ENCODE measurements at places on chromosomes 1 and 21.

DNA sequence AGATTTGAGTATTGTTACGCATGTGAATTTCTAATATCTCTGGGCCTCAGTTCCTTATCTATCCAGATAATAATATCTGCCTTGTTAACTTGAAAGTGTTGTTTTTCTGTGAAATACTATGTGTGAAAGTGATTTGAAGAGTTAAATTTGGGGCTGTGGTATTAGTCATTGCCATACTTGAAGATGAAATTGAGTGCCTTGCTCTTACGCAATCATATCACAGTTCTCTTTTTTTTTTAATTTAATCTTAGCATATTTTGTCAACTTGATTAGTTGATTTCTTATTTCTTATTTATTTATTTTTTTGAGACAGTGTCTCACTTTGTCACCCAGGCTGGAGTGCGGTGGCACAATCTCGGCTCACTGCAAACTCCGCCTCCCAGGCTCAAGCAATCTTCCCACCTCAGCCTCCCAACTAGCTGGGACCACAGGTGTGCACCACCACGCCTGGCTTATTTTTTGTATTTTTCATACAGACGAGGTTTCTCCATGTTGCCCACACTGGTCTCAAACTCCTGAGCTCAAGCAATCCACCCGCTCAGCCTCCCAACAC lies 31.0 kb downstream of the AGO4 start:
- DNase-seq, result no peak

DNA sequence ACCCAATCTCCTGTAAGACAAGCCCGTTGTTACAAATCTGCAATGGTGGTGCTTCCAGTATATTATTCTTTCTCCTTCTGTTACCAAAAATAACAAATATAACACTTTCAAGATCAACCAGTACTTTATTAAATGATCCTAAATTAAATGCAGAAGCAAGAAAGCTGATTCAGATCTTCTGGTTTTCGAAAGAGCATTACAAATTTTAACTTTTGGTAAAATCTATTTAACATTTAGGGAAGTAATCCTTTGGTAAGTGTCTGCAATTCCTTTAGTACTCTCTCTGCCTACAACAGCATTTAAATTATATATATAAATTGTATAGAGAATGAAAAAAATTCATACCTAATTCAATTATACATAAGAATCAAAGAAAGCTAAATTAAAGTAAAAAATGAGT lies 198.6 kb upstream of the HMCN1 start:
- no peak for DNase-seq

DNA sequence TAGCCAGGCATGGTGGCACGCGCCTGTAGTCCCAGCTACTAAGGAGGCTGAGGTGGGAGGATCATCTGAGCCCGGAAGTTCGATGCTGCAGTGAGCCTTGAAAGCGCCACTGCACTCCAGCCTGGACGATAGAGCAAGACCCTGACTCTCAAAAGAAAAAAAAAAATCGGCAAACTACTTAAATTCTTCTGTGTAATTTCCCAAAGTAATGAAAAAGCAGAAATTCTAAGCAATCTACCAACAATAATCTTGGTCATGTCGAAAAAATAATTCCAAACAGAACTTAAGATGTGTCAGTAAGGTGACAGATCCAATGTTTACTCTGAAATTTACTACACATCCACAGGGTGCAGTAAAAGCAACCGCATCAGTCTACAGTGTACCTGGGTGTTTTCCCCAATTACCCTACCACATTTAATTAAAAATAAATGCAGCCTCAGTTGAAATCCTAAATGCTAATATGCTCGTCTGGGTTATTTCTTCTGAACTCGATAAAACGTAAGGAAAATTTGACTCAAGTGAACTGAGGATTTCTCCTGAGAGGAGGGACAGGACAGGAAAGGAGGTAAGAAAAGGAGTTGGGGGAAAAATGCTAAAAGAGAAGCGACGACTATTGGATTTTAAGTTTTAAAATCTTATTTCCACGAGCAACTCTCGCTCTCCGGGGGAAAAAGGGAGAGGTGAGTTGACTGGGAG lies 801 bp downstream of the EPRS1 start:
- DNase-seq, result no peak

- no peak for DNase-seq
Measured at GRCh38 chr1:167499106-167499505, 19.2 kb downstream of the CD247 start.

DNA sequence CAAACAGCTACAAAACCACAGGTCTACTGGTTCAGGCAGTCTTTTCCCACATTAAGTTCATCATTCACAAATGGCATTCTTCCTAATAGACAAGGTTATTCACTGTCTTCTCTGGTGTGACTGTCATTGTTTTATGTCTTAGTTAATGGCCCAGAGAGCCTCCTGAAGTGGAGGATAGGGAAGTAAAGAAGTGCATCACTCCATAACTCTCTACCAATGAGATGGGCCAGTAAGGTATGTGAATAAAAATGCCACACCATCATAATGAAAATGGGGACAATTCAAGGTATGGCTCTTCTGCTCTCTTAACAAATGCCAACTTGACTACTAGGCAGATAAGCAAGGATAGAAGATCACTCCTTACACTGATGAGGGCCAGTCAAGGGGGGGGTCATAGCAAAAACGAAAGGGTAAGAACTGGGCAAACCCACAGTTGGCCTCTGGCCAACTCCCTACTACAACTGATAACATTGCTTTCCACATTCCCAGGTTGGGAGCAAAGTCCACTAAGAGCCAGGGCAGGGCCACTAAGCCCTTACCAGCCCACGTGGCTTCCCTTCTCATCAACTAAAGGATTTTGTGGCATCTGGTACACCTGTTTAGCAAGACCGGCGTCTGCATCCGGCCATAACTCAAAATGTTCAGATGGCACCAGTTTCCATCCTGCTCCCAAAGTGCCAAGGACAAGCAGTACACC lies 10.0 kb downstream of the PABPC4 start:
- DNase-seq, result no peak

GRCh38 chr1:118773656-118774055 lies 214.5 kb downstream of the TBX15 start:
- DNase-seq, result no peak

DNA sequence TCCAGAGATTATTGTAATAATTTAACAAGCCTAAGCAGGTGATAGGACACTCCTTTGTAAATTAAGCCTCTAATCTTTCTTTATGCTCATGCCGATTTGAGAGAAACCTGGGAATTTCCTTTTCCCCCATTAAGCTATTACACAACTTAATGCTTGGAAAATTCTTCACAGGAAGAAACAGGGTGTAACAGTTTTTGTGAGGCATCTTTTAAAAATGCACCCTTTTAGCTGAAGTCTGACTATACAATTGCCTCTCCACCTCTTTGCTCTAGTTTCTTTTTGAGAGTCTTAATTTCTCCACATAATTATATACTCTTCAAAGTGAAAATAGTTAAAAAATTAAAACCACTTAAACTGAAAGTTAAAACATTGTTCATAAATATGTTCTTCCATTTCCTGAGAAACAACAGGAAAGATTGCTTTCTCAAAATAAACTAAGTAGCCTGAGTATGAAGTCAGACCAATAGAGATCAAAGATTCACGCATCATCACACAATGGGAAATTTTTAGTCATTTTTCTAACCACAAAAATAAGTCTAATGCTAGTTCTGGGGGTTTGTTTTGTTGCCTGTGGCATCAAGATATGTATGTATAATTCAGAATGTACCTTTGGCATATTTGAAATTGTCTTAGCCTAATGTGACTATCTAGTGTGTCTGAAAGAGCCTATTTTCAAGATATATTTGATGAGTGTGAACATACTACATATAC lies 34.7 kb downstream of the LRRC8D start:
- DNase-seq, result no peak

GRCh38 chr1:184854496-184855140 lies 100.0 kb upstream of the EDEM3 start:
- DNase-seq, result no peak

DNA sequence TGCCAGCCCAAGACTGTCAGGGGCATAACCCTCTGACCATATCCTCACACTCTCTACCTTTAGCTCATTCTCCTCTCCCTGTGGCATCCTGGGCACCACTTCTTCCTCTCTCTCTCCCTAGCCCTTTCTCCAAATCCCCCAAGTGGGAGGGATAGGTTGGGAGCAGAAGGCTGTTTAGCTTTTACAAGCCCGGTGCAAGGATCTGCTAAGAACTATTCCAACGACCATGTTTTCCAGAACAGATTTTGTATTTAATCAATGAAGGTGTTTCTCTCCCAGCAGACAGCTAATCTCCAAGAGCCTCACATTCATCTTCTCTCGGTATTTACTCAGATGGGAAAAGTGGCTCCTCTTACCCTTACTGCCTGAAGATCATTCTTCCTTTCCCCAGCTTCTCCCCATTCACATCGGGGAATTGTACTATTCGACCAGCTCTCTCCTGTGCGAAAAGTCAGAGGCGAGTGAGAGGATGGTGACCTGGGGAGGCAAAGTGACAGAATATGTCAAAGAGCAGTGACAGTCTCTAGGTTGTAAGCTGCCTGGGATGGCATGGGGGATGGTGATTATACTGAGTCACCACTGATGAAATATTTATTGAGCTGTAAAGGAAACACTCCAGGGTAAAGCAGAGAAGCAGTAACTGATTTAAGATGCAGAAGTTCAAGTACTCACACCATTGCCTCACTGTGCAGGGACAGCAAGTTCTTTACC lies 47.0 kb upstream of the RBM15 start:
- DNase-seq, result no peak

GRCh38 chr21:45980271-45980670 lies 1.3 kb upstream of the COL6A1 start:
- no peak for DNase-seq

DNA sequence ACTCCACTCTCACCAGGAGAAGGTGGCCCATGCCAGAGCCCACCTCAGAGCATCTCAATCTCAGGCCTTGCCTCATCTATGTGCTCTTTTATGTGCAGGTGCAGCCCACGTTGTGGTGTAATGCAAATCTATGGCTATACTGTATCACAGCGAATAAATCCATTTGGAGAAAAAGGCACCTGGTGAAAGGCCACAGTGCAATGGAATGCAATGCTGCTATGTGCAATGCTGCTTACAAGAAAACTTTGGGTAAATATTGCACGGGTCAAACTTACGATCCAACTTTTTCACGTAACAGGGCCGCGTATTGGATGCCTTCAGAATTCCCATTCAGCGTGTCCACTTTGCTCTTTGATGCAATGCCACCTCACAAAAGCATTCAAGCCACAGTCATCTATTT lies 13.5 kb downstream of the ZBTB18 start:
- no peak for DNase-seq

DNA sequence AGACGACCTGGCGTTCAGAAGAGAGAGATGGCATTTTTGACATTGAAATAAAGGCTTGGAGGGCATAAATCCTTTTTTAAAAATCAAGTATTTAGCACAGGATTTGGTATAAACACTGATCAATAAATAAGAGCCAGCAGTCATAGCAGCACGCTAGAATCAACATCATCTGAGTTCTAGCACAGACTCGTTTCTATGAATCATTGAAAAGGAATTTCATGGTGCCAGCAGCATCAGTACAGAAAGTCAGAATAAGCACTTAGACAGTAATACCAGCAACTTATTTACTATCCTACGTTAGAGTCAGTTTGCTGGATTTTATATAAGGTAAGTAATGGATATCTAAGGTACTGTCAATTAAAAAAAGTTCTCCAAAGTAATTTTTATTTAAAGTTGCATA lies 119.3 kb downstream of the HLCS start:
- DNase-seq, result no peak

- DNase-seq, result peak; percentile 20
Measured at GRCh38 chr1:26225033-26225831, 8.8 kb upstream of the CEP85 start.

GRCh38 chr1:53517821-53518352 lies 58.7 kb downstream of the DMRTB1 start:
- DNase-seq, result no peak

DNA sequence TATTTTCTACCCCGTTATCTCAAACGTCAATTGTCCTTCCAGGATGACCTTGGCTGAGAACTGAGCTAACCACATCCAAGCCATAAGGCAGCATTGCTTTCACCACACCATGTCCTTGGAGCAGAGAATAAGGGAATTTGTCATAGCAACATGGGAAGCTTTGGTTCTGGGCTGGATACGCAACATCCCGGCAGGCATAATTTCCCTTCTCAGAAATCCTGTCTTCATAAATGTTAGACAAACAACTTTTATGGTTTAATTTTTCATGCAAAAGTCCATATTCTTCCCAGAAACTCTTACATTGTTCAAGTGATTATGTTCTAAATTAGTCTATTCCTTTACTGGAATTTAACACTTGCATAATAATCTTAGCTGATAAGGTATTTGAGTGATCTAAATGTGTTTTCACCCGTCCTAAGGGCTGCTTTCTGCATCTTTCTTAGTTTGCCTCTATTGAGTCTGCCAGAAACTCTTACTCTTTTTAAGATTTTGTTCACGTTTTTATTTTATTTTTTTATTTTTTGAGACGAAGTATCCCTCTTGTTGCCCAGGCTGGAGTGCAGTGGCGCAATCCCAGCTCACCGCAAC lies 51.8 kb downstream of the KCNJ15 start:
- DNase-seq, result no peak

- DNase-seq, result no peak
Measured at GRCh38 chr1:48627486-48627885, 149.2 kb downstream of the BEND5 start.

DNA sequence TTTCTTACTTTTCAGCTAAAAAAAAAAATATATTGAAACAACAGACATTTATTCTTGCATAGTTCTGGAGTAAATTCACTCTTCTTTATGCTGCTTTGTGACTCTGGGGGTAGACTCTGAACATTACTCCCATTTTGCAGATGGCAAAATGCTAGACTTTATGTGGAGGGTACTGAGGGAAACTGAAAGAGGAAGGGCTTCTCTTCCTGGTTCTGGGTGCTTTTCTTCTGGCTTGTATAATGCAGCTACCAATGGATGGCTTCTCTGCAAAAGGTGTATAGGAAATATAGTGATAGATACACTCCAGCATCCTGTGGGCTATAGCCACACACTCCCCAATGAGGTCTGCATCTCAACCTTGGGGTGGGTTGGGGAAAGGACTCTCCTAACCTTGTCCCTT lies 19.7 kb upstream of the ZBTB40 start:
- DNase-seq, result no peak

GRCh38 chr1:174723816-174724215 lies 275.9 kb upstream of the CACYBP start:
- DNase-seq, result no peak

GRCh38 chr1:183814121-183814681 lies 9.3 kb downstream of the RGL1 start:
- no peak for DNase-seq

DNA sequence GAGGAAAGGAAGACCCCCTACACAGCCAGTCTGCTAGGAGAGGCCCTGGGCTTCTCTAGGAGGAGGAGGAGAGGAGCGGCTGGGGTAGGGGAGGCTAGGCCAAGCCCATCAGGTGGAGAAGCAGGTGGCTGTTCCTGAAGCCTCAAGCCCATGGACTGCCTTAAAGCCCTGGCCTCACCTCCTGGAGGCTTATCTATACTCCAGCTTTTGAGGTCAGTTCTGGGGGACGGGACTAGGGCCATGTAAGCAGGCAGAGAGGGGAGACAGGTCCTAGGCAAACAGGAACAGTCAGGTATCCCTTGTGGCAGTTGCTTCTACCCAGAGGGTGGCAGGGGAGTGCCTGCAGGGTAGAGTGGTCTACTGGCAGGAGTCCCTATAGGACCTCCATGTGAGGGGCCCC lies 40.6 kb downstream of the KCNC4 start:
- no peak for DNase-seq

Data from effector CD4-positive, alpha-beta T cell (primary cell).